ENCODE measurements at places on chromosomes 16 and 17.

GRCh38 chr16:64809876-64810629 is 311.8 kb downstream of the CDH11 start:
- DNase-seq: no peak

- DNase-seq: no peak
These were observed 7.0 kb upstream of the NPIPB2 start for GRCh38 chr16:11948819-11949218.

- DNase-seq: no peak
These were observed 537.7 kb upstream of the EEF2KMT start for GRCh38 chr16:5635331-5635730.

DNA sequence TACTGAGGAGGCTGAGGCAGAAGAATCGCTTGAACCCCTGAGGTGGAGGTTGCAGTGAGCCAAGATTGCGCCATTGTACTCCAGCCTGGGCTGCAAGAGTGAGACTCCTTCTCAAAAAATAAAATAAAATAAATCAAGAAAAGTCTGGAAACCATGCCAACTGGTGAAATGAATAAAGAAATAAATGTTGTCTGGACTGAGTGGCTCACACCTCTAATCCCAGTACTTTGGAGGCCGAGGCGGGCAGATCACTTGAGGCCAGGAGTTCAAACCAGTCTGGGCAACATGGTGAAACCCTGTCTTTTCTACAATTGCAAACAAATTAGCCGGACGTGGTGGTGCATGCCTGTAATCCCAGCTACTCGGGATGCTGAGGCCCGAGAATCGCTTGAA is 744 bp upstream of the LRRC37A3 start:
- no peak for DNase-seq

DNA sequence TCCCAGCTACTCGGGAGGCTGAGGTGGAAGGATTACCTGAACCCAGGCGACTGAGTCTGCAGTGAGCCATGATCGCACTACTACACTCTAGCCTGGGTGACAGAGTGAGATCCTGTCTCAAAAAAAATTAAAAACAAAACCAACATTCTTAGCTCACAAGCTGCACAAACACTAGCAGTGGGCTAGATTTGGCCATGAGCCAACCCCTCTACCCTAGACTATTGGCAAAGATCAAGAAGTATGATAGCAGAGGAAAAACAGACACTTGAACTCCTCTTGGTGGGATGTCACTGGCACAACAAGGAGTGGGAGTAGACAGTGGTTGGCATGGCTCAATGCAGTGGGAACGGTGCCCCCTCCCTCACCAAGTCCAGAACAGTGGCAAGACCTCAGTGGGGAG is 19.6 kb upstream of the RIPOR1 start:
- no peak for DNase-seq

DNA sequence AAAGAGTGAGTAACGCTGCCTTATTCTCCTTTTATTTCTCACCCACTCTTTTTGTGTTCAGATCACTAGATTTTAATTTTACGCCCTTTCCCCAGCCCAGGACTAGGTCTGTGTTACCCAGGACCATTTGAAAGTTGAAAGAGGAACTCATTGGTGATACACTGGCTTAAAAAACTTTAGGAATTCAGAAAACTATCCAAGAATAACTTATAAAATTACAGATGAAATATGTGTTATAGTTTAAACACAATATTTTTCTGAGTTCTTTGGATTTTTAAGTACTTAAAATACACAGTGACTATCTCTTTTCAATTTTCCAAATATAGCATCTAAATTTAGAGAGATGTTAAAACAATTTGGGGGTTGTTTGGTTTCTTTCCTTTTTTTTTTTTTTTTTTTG is 385.2 kb downstream of the CDH13 start:
- no peak for DNase-seq

DNA sequence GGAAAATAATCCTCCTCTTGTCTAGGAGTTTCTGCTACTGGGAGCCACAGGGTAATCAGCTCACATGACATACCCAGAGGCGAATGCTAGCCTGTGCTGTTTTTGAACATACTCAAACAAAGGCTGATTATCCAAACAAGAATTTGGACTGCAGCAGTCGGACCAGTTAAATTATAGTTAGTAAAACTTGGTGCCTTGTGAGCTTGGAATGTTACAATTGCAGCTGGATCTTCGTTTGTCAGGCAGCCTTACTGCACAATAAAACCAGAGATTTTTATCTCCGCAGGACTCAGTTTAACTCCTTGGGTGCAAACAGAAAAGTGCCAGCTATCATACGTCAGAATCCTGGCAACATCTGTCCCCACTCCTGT is 163.8 kb upstream of the TBX2 start:
- DNase-seq: no peak

DNA sequence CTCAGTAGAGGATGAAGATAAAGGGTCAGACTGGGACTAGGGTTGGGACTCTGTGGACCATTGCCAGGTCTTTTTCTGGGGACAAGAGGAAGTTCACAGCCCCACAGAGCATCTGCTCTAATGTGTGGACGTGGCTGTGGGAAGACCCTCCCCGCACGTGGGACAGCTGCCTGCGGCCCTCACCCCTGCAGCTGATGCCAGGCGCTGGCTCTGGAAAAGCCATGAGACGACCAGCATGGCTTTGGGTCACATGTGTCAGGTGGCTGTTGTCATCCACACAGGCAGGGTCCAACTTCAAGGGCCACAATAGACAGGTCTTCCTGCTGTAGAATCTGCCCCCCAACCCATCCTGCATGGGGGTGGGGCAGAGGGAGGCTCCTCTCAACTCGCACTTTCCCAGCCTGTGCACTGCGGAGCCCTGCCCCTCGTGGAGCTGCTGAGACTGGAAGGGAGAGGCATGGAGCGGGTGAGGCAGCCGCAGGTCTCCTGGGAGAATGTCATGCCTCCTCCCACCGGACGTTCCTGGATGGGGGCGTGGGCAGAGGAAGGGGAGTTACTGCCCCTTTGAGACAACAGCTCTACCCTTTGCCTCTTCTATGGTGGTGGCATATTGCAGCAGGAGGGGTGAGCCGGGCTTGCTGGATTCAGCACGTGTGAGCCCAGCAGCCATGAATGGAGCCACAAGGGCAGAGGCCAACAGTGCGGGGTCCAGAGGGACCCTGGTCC is 53.4 kb downstream of the PIMREG start:
- DNase-seq: peak; percentile 65

- DNase-seq: peak; percentile 77
These were observed 12.6 kb upstream of the TCF25 start for GRCh38 chr16:89860747-89861304.

- DNase-seq: no peak
These were observed 7.2 kb downstream of the CENPX start for GRCh38 chr17:82015311-82015971.

DNA sequence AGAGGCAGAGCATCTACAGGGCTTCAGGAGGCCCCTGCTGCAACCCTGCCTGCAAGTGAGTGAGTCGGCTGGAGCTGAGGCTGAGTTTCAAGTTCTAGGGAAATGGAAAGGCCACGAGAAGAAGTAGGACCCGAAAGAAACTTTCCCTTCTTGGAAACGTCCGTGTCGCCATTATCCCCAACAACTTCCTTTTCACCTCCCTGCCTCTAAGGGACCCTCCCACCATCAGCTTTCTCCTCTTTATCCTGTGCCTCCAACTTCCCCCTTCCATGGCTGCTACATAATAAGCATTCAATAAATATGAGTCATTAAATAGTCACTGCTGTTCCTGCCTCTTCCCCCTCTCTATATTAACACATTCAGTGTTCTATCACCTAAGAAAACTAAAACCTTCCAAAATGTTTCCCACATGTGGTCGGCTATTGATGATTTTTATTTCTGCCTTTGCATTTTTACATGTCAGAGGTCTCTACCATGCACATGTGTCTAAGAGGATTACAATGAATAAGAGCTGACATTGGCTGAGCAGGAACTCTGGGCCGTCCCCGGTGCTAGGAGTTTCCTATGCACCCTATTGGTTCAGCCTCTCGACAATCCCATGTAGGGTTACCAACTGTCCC is 115.9 kb upstream of the TNRC6C start:
- DNase-seq: no peak

GRCh38 chr16:3158026-3158509 is 23.2 kb downstream of the ZNF213 start:
- no peak for DNase-seq

DNA sequence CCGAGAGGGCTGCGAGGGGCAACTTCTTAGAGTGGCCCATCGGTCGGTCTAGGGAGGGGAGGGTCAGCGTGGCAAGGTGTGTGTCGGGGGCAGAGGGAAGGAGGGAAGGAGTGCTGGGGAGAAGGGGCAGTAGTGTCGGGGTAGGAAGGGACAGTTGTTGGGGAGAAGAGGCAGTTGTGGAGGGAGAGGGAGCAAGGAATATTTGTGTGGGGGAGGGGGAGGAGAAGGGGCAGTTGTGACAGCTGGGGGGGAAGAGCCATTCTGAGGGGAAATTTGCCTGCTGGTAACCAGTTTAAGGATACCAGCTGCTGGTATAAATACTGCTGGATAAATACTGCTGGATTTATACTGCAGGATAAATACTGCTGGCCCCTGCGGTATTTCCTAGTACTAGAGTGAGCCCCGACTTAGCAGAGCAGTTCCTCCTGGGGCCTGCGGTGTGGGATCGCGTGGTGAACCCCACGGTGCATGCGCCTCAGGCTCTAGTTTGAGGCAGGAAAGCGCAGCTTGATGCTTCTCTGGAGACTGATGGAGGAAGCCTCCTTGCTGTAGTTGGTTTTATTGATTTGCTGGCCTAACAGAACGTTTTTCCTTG is 309 bp downstream of the DNAH2 start:
- no peak for DNase-seq

GRCh38 chr16:11346700-11347319 is 1.6 kb downstream of the RMI2 start:
- DNase-seq: no peak

DNA sequence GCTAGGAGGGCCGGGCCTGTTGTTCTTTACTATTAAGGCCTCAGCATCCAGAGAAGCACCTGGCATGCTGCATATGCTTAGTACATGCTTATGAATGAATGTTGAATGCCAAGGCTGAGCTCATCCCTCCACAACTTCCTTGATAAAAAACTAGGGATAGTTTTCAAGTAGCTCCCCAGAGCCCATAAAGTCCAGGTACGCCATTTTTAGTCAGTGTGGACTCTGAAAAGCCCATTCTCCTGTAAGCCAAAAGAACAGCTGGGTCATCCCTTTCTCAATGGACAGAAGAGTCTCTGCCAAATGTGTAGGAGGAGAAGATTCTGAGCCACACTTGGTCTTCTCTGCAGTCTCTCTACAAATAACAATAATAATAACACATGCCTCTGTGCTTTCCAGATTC is 8.9 kb upstream of the ITGB3 start:
- DNase-seq: no peak

All from left forelimb (tissue), 1 donor.